ENCODE measurements at places on chromosomes 16 and 17.

GRCh38 chr16:84024854-84025253 is 17.7 kb downstream of the SLC38A8 start:
- no peak for DNase-seq

DNA sequence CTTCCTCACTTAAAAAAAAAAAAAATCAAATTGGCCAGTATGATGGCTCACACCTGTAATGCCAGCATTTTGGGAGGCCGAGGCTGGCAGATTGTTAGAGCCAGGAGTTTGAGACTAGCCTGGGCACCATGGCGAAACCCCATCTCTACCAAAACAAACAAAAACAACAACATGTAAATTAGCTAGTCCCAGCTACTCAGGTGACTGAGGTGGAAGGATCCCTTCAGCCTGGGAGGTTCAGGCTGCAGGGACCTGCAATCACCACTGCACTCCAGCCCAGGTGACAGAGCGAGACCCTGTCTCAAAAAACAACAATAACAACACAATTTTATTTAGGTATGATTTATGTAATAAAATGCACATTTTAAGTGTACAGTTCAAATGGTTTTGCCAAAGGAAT is 6.3 kb upstream of the EPOP start:
- no peak for DNase-seq

- no peak for DNase-seq
Observed at GRCh38 chr16:51666074-51666473, 515.0 kb upstream of the SALL1 start.

DNA sequence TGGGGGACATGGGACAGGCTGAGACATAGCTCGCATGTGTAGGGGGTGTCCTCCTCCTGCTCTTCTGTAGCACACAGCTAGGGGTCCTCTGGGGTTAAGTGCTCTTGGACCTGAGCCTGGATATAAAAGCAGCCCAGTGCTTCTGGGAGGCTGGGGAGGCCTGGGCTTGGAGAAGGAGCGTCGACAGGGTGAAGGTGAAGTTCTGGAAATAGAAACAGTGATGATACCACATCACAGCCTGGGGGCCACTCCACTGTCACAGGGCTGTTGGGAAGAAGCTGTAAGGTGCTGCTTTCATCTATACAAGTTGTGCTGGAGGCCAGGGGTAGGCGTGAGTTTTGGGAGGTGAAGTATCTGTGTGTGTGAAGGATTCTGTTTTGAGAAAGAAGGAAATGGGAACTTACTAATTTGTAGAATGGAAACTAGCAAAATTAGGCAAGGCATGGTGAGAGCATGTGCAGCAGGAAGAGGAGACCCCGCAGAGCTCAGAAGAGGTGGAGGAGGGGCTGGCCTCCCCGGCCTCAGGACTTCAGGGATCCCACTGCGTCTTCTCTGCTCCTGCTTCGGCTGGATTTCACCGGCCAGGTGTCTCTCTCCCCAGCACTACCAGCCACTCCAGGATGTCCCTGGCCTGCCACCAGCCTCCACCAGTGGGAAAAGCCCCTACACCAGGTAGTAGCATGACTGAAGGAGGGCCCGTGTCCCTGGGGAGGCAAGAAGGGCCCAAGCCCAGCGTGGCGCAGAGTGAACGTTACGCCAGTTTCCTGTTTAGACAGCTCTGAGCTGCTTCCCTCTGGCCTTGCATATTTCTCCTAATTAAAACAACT is 19.4 kb downstream of the PLCG2 start:
- DNase-seq = peak; percentile 95

- no peak for DNase-seq
Observed at GRCh38 chr17:44308865-44309264, 464 bp downstream of the RUNDC3A start.

DNA sequence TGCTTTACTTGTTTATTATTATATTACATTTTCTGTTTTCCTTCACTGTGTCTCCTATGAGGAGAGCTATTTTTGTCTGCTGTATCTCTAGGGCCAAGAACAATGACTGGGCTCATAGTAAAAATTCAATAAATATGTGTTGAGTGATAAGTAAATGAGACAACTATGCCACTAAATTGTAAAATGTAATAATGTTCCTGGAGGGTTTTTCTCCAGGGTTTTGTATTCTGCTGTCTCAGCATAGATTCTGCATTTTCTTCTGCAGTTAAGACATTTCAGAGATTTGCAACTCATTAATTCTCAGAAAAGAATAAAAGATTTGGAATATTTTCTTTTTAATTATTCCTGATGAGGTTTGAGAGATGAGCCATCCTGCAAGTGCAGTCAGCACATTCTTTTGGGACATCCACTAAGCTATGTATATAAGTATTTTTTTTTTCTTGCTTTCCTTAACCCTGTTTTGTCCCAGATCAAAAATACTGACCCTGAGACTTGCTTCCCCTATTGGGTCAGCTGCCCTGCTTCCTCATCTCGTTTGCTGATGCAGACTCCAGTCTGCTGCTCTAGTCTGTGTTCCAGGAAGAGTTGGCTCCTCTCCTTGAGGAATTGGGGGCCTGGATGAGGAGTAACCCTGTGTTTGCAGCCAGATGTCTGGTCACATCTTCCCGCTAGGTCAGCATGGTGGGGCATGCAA is 122.9 kb downstream of the ABCA8 start:
- no peak for DNase-seq

- no peak for DNase-seq
Observed at GRCh38 chr17:19676896-19677295, 28.3 kb downstream of the ALDH3A2 start.

GRCh38 chr16:50692999-50693781 is at the start of gene NOD2:
Gene NOD2 (plus strand): TSS chr16:50693606. CDS start chr16:50699496, 5,890 bp downstream.
- DNase-seq = peak; percentile 32

- DNase-seq = peak; percentile 62
Observed at GRCh38 chr17:73874008-73874720, 229.9 kb upstream of the SDK2 start.

GRCh38 chr16:2964475-2965336 is 631 bp downstream of the KREMEN2 start:
- DNase-seq = peak; percentile 73

DNA sequence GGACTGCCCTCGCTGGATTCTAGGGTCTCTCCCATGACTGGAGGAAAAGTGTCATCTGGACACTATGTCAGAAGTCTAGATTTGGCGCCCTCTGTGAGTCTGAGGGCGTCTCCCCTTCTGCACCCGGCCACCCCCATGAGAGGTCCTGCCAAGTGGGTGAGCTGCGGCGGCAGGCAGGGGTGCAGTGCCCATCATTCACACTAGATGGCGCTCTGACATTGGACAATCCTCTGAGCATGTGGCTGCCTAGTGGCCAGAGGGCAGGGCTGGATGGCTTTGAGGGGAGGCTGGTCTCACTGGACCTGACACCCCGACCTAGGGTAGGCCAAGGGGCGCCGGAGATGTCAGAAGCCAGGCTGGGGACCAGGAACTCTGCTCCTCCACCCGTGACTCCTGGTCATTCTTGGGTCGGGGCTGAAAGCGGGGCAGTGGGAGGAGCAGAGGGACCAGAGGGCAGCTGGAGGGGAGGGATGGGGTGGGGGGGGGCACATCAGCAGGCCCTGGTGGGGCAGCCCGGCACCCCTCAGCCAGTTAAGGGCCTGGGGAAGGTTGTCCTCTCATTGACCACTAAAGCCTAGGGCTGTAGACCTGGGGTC is 28.0 kb downstream of the MRM1 start:
- DNase-seq = peak; percentile 79
